ENCODE measurements at places on chromosomes 7 and 10.

DNA sequence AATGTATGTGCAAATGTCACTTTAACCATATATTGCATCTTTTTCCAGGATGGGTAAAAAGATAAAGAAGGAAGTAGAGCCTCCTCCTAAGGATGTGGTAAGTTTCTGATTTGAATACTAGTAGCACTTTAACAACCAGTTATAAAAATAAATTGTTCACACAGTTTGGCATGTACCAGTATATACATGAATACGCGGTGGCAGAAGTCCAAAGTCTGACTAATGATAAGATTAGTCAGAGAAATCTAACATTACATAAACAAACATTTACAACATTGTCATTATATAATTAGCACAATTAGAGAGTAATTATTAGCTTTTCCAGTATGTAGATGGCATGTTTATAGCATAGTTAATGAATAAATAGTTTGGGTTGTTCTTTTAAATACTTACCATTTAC is 4.1 kb downstream of the ARMC3 start:
- no peak for DNase-seq

- no peak for DNase-seq
These were observed 493.8 kb downstream of the ARL4A start for GRCh38 chr7:13181216-13181615.

DNA sequence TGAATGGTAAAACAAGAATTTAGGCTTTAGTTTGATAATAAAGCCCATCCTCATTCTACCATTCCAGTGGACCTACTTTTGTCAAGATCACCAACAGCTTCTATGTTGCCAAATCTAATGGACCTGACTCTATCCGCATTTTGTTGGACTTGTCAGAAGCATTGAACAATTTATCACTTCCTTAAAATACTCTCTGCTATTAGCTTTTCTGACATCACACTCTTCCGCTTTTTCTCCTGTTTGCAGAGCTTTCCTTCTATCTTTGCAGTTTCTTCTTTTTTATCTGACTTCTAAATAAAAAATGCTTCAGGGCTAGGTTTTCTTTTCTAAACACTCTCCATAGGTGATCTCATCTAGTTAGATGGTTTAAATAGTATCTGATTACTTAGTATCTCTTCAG is 42.7 kb upstream of the SMIM30 start:
- no peak for DNase-seq

DNA sequence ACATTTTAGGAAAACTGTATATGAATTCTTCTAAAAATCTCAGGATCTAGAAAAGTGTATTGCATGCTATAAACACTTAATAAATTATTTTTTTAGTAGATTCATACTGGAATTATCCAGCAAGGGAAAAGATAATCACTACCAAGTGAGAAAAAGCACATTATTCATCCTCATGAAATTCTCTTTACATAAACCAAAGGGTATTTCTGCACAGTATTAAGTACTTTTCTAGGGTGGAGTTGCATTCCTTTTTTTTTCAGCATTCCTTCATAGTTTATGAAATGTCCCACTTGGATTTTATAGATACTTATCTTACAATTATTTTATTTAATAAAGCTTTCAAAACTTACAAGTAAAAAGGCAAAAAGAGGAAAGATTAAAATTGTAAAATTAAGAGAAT is 403.3 kb downstream of the HGF start:
- DNase-seq = no peak
